NCI-H1417 treated with DMSO at 0.1 percent for 48 hours (cell line): ENCODE measurements at places on chromosomes 2 and 18.

DNA sequence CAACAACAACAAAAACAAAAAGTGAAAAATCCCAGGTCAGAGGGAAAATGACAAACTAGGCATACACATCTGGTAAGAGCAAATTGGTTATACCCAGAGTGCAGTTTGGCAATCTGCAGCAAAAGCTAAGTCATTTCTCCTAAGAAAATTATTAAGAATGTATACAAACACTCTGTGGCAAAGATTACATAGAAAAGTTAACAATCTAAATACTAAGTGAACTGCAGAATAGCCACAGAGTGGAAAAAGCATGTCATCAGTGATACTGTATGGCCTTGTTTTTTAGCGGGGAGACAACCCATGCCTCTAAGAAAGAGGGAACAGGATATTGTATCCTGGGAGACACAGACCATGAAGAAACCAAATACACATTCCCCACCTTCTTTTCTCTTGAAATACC, 136.0 kb upstream of the ITGB6 start:
- no peak for DNase-seq

DNA sequence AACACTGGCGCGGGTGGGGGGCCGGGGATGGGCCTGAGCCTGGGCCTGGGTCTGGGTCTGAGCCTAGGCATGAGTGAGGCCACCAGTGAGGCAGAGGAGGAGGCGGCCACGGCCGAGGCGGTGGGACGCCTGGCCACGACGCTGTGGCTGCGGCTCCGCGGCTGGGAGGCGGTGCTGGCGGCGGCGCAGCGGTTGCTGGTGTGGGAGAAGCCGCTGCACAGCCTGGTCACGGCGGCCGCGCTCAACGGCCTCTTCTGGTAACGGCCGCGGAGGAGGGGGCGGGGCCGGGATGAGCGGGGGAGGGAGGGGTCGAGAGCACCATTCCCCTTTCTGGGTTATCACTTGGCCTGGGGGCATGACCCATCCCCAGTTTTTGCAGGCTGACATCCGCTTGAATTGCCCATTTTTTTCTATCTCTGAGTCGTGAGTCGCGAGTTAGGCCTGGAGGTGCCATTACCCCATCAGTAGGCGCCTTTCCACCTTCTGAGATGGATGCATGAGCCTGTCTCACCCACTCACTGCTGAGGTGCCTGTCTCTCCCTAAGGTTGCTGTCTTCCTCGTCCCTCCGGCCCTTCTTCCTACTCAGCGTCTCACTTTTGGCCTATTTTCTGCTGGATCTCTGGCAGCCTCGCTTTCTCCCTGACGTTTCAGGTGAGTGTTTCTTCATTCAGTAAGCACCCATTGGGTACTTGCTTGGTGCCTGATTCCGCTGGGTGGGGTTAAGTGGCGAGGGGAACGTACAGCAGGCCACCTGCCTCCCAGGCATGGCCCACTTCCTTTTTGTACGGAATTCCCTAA, 501 bp downstream of the RETREG2 start:
- DNase-seq = no peak

DNA sequence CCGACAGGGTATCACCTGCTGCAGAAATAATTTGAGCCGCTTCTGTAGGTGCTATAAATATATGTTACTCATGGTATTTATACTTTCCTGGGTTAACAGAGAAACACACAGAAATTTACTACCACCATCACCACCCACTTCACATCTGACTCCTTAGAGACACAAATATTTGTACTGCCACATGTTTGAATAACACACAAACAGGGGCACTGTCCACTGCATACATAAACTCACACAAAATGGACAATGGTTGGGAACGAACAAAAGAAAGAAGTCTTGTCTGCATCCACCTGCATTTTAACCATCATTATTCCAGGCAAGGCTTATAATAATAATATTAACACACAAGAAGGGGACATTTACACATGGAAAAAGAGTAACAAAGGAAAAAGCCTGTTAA, 24.0 kb downstream of the IMMT start:
- DNase-seq = no peak

- DNase-seq = no peak
These were observed 814.1 kb upstream of the SALL3 start for GRCh38 chr18:78165525-78165924.

GRCh38 chr18:34258176-34258575, 33.5 kb upstream of the NOL4 start:
- no peak for DNase-seq

- no peak for DNase-seq
These were observed 299.4 kb downstream of the LPIN1 start for GRCh38 chr2:12045864-12046291.

DNA sequence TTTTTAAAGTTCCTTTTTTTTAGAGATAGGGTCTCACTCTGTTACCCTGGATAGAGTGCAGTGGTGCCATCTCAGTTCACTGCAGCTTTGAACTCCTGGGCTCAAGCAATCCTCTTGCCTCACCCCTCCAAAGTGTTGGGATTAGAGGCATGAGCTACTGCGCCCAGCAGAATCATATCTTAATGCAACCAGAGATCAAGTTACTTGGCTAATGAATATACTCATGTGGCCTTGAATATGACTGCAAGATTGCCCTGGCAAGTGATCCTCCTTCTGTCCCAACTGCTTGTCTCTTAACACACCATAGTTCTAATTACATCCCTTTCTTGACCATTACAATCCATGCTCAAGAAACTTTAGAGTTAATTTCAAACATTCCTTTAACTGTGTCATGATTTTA, 133.5 kb downstream of the SRBD1 start:
- no peak for DNase-seq

GRCh38 chr2:10084223-10084865, 4.1 kb upstream of the CYS1 start:
- DNase-seq = no peak

DNA sequence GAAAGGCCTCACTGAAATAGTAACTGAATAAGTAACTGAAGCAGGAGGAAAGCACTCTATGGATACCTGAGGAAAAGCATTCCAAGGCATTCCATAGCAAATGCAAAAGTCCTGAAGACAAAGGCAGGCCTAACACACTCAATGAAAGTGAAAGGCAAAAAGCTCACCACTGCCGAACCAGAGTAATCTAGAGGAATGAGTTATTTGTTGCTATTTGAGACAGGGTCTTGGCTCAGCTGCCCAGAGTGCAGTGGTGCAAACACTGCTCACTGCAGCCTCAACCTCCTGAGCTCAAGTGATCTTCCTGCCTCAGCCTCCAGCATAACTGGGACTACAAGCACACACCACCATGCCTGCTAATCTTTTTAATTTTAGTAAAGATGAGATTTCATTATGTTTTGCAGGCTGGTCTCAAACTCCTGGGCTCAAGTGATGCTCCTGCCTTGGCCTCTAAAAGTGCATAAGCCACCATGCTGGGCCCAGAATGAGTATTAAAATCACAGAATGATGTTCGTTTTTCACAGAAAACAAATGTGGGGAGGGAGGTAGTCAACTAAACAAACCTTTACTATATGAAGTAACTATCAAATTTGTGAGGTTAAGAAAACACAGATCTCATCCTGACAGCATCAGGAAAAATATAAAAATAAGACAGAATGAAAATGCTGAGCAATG, 17.9 kb downstream of the PIAS2 start:
- no peak for DNase-seq
